CD4-positive, alpha-beta T cell treated with Interleukin-2 at 100 ng/mL for 4 hours (primary cell): ENCODE measurements at places on chromosomes 7 and 10.

DNA sequence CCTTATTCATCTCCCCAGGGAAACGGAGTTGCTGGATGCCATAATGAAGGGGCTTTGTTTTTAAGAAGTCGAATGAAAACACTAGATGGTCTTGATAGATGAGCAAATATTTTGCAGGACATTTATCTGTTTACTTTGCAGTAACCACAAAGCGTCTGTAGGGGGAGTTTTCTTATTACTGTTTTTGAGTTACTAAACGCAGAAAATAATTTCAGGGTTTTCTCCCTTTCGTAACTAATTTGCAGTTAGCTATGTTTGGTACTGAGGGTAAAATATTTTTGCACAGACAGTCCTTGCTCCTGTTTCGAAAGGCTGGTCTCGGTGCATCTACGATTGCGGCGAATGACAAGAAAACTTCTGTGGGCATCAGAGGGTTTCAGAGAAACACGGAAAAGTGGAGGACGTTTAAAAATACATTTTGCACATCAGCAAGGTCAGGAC is 505.6 kb upstream of the MKI67 start:
- no peak for DNase-seq

DNA sequence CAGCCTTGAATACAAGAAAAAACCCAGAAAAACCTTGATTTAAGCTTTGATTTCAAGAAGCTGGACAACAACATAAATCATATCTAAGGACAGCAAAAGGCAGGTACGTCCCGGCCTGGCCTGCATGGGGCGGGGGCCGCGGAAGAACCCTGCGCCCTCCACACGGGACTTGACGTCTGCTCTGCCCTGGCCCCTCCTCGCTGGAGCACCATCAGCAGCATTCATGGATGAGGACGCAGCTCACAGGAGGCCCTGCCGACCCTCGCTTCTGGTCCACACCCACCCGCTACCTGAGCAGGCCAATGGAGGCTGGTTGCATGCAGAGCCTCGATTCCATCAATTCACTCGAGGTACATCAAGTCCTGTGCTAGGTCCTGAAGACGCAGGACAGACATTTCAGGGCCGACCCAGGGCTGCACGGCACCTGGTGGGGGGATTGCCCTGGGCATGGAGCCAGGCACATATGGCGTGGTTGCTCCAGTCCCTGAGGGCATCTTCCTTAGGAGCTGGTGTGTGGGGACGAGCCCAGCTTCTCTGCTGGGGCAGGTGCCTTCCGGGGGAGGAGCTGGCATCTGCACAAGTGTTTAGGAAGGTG is 63.1 kb upstream of the NKX6-2 start:
- DNase-seq = no peak

DNA sequence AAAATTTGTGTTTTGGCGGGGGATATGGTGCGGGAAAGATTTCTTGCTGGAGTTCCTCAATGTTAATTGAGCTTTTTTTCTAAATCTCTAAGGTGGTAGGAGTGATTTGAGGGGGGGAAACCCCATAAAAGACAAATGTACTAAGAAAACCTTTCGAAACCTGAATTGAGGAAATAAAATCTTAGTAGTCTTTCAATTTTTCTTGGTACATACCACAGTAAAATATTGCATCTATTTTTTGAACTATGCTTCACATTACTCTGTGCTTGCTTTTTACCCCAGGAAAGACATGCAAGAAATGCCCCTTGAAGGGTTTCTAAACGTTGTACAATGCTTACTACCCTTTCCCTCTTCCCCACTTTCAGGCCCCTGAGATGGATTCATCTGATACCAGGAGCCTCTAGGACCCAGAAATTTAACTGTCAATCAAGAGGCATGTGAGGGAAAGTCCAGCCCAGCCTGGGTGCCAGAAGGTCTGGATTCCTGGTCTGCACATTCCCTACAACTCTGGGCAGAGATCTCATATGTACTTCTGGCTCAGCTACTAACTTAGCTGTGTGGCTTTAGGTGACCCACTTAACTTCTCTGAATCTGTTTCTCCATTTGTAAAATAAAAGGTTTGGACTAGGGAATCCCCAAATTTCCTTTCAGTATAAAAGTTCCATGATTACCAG is 5.8 kb upstream of the PDCD4 start:
- no peak for DNase-seq

GRCh38 chr10:118753331-118754228 is 1.2 kb downstream of the CACUL1 start:
- DNase-seq = no peak

- no peak for DNase-seq
These were observed 83.3 kb upstream of the FGL2 start for GRCh38 chr7:77282897-77283296.

- no peak for DNase-seq
These were observed 94.3 kb downstream of the ZEB1 start for GRCh38 chr10:31413325-31413724.

GRCh38 chr7:112152186-112152585 is 54.0 kb downstream of the DOCK4 start:
- DNase-seq = no peak

DNA sequence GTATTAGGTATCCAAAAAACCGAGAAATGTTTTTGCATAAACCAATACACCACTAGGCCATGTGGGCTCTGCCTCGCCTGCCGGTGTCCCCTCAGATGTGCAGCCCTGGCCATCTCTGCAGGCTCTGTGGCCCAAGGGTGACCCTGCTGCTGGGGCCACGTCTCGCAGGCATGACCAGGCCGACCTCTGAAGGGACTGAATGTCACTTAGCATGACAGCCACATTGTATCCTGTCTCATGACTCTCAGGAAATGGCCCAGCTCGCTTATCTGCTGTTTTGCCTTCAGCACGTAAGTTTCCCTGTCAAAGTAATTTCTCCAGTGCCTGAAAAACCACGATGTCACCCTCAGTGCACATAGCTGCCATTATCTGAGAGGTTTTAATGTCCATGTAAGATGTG is 49.5 kb upstream of the ZNF32 start:
- no peak for DNase-seq

DNA sequence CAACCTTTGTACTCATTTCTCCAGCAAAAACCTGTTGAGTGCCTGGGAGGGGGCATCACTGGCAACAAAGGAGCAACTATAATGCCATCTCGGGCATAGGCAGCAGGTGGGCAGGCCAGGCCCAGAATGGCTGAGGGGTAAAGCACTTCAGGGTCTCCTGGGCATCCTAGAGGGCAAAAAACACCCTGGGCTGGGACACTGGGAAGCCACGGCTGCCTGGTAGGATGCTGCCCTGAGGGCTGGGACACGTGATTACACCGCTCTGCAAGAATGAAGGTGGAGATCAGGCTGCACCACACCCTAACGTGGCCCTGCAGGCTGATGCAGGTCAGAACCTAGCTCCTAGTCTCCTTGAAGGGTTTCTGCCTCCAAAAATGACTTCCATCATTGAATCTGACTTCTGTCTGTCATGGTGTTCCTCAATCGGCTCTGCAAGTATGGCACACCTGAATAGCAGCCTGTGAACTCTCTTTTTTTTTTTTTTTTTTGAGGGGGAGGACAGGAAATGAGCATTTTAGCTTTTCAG is 4.5 kb upstream of the TRAPPC14 start:
- DNase-seq = peak; percentile 16

GRCh38 chr7:95993380-95993779 is 221.0 kb downstream of the DYNC1I1 start:
- DNase-seq = no peak

- DNase-seq = no peak
These were observed 191.2 kb downstream of the DYNC1I1 start for GRCh38 chr7:95963446-95963990.

GRCh38 chr10:133439517-133440461 is 14.0 kb upstream of the SCART1 start:
- DNase-seq = no peak

GRCh38 chr7:24718977-24719491 is 38.2 kb downstream of the GSDME start:
- DNase-seq = no peak

GRCh38 chr10:53573498-53573897 is 800.9 kb upstream of the MBL2 start:
- no peak for DNase-seq

- no peak for DNase-seq
These were observed 8.0 kb downstream of the SPOCK2 start for GRCh38 chr10:72080042-72080975.
